ENCODE measurements at places on chromosomes 7 and 10. TPM values are rescaled to one million over a fixed set of nuclear protein-coding genes. Genes with fewer than 3 reads are reported as not detected.

FBXL13 gene
- 0.71 TPM for total RNA-seq

UTF1 gene
- total RNA-seq: not detected

TMEM130 gene
- 2.3 TPM for total RNA-seq

HBP1 gene
- total RNA-seq: 69.2 TPM

GRCh38 chr7:38928506-38928905 is 19.5 kb upstream of the VPS41 start:
- no peaks in the 10 kb centered on the region for H3K36me3 ChIP-seq
- DNase-seq: no peak
- no peak overlapping the region for H3K4me3 ChIP-seq

GRCh38 chr10:6162589-6163356 is 40.0 kb upstream of the PFKFB3 start:
- H3K36me3 ChIP-seq: peaks cover 13% of the 10 kb centered on the region
- no peaks in the 10 kb centered on the region for H3K27me3 ChIP-seq
- peak overlapping the region; percentile 63 for H3K4me3 ChIP-seq
- peaks cover 25% of the 10 kb centered on the region for H3K4me1 ChIP-seq
- peak overlapping the region; percentile 89 for H3K27ac ChIP-seq
- peak; percentile 35 for DNase-seq

- no peaks in the 10 kb centered on the region for H3K36me3 ChIP-seq
- no peak overlapping the region for H3K27ac ChIP-seq
- DNase-seq: no peak
- H3K4me1 ChIP-seq: no peaks in the 10 kb centered on the region
Observed at GRCh38 chr7:127404286-127405072, 12.0 kb upstream of the ZNF800 start.

GRCh38 chr10:22156750-22157149 is 61.1 kb downstream of the EBLN1 start:
- no peaks in the 10 kb centered on the region for H3K36me3 ChIP-seq
- peaks cover 3% of the 10 kb centered on the region for H3K4me1 ChIP-seq
- H3K4me3 ChIP-seq: no peak overlapping the region
- DNase-seq: no peak
- no peaks in the 10 kb centered on the region for H3K27me3 ChIP-seq
- H3K27ac ChIP-seq: no peak overlapping the region

GRCh38 chr10:72328045-72328828 is 26.5 kb downstream of the DNAJB12 start:
- H3K27ac ChIP-seq: peak overlapping the region; percentile 63
- H3K27me3 ChIP-seq: no peaks in the 10 kb centered on the region
- peaks cover 1% of the 10 kb centered on the region for H3K36me3 ChIP-seq
- DNase-seq: peak; percentile 86
- H3K4me1 ChIP-seq: peaks cover 84% of the 10 kb centered on the region
- H3K4me3 ChIP-seq: no peak overlapping the region

- no peak overlapping the region for H3K27ac ChIP-seq
- DNase-seq: peak; percentile 19
- no peaks in the 10 kb centered on the region for H3K36me3 ChIP-seq
- H3K27me3 ChIP-seq: no peaks in the 10 kb centered on the region
- peaks cover 7% of the 10 kb centered on the region for H3K4me1 ChIP-seq
- no peak overlapping the region for H3K4me3 ChIP-seq
Observed at GRCh38 chr7:102917436-102918353, 4.9 kb downstream of the LRRC17 start.

DNA sequence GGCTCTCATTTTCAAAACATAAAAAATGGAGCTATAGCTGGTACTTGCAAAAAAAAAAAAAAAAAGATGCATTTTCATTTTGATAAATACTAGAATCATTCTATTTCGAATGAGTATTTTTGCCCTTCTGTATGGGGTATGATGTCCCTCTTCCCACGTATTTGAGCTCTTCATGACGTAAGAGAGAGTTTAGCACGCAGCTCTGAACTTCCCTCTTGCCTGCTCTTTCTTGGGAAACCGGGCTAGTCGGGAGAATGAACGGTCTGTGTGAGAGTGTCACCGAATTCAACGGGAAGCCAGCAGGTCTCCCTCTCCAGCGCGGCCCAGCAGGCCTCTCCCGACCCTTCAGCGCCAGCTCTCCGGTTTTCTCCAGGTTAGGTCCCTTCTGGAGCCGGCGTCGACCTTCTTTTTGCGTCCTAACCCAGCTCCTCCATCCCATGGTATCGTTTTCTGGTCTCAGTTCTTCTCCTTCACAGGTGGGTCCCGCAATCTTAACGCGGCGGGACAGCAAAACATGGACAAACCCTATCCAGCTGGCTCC is 159.2 kb upstream of the PITRM1 start:
- no peak overlapping the region for H3K4me3 ChIP-seq
- H3K4me1 ChIP-seq: no peaks in the 10 kb centered on the region
- no peaks in the 10 kb centered on the region for H3K36me3 ChIP-seq
- H3K27me3 ChIP-seq: no peaks in the 10 kb centered on the region
- H3K27ac ChIP-seq: no peak overlapping the region

DNA sequence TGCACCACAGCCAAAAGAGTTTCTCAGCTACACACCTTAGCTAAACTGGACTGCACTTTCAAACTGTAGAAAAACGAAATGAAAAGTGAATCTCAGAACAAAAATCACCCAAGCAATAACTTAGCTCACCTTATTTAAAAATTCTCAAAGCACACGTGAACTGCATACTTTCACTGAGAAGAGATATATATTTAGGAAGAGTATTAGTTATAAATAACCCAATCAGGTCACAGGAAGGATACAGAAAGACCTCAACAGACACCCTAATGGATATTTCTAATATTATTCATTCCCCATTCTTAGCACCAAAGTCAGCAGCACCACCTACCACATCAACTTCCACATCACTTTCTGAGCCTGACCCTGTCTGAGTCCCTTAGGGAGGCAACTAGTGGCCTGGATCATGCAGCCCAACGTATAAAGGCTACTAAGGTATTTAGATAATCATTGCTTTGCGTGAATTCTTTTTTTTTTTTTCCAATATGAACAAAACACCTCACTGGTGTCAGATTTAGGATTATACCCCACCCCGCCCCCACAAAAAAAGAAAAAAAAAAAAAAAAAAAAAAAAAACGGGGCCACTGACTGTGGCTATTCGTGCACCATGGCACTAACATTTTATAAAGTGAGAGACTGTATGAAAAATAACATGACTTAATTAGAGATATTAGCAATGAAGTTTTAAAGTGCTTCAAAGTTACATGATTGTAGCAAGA is 2.6 kb downstream of the ABI1 start:
- H3K36me3 ChIP-seq: no peaks in the 10 kb centered on the region
- H3K27me3 ChIP-seq: peaks cover 3% of the 10 kb centered on the region
- no peak for DNase-seq
- H3K4me3 ChIP-seq: no peak overlapping the region

DNA sequence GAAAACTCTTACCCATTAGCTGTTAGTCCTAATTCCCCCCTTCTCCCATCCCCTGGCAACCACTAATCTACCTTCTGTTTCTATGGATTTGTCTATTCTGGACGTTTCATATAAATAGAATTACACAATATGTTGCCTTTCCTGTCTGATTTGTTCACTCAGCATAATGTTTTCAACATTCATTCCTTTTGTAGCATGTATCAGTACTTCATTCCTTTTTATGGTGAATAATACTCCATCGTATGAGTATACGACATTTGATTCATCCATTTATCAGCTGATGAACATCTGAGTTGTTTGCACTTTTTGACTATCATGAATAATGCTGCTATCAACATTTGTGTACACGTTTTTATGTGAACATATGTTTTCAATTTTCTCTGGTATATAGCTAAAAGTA is 4.4 kb upstream of the FRAT1 start:
- H3K36me3 ChIP-seq: no peaks in the 10 kb centered on the region
- H3K27ac ChIP-seq: no peak overlapping the region
- DNase-seq: no peak
- H3K27me3 ChIP-seq: peaks cover 2% of the 10 kb centered on the region
- peaks cover 2% of the 10 kb centered on the region for H3K4me1 ChIP-seq

- no peaks in the 10 kb centered on the region for H3K36me3 ChIP-seq
- no peak for DNase-seq
- no peaks in the 10 kb centered on the region for H3K27me3 ChIP-seq
- H3K4me3 ChIP-seq: no peak overlapping the region
Observed at GRCh38 chr7:19508821-19509220, 200.0 kb downstream of the POLR1F start.
